Skeletal muscle cell (primary cell): ENCODE measurements at places on chromosomes 5 and 9.

- DNase-seq: no peak
Measured at GRCh38 chr5:141869514-141869913, 8.7 kb downstream of the PCDH1 start.

- no peak for DNase-seq
Measured at GRCh38 chr9:113137196-113138168, 13.3 kb upstream of the SLC31A2 start.

DNA sequence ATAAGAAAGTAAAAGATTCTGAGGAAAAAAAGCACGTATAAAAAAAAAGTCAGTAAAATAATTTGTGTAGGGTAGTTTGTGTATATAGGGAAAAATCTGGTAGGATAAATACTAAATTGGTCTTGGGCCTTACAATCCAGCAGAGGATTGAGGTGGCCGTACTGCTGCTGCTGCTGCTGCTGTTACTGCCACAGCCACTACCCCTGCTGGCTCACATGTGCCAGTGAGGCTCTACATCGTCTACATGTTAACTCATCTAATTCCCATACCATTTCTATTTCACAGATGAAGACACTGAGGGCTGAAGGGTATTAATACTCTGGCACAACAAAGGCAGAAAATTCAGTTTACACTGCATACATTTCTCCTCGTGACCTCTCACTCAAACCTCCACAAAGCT is 928.5 kb downstream of the TLE4 start:
- DNase-seq: no peak

- no peak for DNase-seq
Measured at GRCh38 chr5:159414021-159414420, 83.7 kb upstream of the IL12B start.

GRCh38 chr5:161863811-161864210 is 15.9 kb downstream of the GABRA1 start:
- DNase-seq: no peak

GRCh38 chr5:80231243-80231642 is 24.6 kb downstream of the SERINC5 start:
- no peak for DNase-seq

DNA sequence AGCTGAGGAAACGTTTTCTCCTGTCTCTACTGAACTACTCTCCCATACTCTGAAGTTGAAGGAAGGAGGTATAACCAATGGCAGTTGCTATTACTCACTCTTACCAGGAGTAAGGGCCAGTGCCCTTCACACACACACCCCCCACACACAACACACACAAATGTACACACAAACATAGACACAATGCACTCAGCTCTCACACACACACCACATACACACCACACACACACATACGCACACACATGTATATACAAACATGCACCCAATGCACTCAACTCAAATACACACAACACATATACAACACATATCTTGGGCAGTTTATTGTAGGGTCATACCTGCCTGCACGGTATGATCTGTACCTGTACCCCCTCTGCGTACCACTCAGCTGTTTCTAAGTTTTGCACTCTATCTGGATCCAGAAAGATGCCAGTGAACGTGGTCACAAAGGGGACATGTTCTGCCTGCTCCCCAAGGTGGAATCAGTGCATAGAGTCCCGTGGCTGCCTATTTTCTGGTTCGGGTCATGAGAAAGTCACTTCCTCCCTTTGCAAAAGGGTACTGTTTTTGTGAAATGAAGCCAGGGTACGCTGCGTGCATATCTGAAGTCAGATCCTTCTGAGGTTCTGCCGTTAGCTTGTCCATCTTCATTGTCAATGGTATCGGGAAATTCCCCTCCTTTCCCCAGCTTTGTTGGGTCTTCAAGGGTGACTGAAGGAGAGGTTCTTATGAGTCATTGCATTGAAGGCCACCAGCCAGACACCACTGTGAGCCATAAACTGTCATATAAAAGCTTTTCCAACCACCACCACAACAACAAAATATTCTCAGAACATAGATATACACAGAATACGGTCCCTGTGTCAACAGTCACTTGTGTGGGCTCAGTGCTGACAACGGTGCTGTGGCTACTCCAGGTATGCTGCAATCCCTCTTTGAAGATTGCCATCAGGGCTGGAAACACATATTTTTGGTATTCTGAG is 131.9 kb downstream of the UGCG start:
- DNase-seq: no peak

DNA sequence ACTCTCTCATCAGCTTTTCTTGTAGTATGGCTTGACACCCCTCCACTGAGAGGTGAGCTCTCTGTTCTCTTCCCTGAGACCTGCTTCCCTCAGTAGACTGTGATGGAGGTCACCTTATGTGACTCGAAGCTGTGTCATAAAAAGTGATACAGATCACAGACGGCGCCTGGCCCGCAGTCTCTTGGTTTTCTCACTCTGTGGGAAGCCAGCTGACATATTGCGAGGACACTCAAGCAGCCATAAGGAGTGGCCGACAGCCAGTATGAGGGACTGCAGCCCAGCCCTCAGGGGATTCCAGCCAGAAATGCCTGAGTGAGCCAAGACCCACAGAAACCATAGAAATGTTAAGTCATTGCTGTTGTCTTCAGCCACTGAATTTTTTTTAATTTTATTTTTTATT is 38.0 kb downstream of the GADD45G start:
- no peak for DNase-seq

GRCh38 chr5:123671711-123672456 is 159.9 kb downstream of the CSNK1G3 start:
- DNase-seq: no peak

GRCh38 chr5:135382106-135382790 is 16.8 kb downstream of the MACROH2A1 start:
- DNase-seq: no peak

- DNase-seq: no peak
Measured at GRCh38 chr5:146410272-146410671, 36.9 kb upstream of the TCERG1 start.

DNA sequence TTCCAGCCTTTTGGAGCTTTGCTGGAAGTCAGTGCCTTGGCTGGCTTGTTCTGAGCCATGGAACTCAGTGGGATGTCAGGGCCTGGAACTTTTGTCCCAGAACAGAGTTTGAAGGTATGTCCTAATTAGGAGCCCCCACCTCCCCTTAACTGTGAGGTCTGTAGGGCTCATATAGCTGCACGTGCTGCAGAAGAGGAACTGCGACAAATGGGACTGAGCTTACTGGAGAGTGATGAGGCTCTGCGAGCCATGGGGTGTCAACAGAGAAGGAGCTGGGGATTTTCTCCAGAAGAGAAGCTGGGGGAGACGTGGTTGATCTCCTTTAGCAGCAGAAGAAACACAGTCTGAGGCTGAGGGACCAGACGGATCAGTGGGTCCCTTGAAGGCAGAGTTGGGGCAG is 10.9 kb downstream of the TMEM8B start:
- DNase-seq: no peak

DNA sequence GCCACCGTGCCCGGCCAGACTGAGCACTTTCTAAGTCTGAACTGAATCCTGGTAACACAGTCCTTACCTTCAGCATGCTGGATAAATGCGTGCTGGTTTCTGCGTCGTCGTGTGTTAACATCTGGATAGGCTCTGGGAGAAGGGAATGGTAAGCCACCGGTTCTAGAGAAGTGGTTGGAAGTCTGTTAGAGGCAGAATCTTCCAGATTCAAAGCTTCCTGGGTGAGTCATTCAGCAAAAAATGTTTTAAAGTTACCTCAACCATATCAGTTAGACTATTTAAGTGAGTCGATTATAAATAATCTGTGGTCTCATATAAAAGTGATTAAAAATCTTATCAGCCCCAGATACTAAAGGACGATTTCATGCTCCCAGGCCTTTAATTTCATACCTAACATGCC is 256.5 kb upstream of the NFIL3 start:
- DNase-seq: no peak

DNA sequence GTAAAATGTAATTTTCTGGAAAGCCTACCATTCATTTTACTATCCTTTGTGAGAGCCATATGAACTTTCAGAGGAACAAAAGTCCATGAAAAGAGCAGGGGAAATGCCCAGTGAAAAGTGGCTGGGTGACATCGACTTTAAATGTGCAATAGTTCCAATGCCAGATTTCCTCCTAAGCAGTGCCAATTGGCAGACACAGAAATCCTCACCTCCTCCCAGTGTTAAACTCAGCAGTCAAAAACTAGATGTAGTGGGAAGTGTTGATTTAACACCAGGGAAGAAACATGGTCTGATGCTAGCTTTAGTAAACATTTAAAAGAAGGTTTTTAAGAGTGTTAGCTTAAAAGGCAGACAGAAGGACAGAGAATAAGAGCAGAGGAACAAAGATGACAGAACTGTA is 2055.2 kb downstream of the MAT2B start:
- DNase-seq: no peak

GRCh38 chr5:171913987-171914273 is 92.5 kb downstream of the FBXW11 start:
- no peak for DNase-seq

GRCh38 chr9:135095470-135096407 is 8.3 kb downstream of the OLFM1 start:
- DNase-seq: no peak

DNA sequence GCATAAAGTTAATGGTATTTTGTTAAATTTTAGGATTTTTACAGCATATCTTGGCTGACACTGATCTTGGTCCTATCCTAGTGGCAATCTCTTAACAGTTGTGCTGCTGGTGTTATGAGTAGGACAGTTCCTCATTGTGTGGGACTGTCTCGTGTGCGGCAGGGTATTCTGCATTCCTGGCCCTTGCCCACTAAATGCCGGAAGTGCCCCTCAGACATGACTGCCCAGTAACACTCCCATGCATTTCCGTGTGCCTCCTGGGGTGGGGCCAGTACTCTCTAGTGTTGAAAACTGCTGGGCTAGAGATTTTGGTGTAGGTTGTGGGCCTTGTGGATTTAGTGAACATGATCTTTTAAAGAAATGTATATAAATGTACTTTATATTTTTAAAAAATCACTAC is 227.1 kb upstream of the DMRT1 start:
- DNase-seq: no peak

- no peak for DNase-seq
Measured at GRCh38 chr5:124613273-124613953, 133.0 kb downstream of the ZNF608 start.

GRCh38 chr9:69923972-69924371 is 103.4 kb downstream of the CFAP95 start:
- no peak for DNase-seq

- DNase-seq: no peak
Measured at GRCh38 chr5:35308421-35308820, 78.1 kb upstream of the PRLR start.

DNA sequence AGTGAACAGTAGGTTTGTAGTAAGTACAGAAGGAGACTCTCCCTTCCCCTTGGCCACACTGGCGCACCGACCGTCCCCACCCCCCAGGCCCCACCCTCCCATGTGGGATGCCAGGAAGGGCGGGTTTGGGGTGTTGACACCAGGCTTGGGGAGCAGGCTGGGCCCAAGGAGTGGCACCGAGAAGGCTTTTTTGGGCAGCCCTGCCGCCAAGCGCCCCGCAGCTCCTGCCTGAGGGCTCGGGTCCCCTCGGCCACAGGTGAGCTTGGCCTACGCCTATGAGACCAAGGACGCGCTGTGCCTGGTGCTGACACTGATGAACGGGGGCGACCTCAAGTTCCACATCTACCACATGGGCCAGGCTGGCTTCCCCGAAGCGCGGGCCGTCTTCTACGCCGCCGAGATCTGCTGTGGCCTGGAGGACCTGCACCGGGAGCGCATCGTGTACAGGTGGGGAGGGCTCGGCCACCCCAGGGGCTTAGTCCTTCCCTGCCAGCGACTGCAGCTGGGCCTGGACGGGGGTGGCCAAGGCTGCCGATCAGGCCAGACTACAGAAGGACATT is 7.3 kb downstream of the GRK6 start:
- no peak for DNase-seq

GRCh38 chr5:124948754-124949275 is 202.4 kb upstream of the ZNF608 start:
- no peak for DNase-seq

DNA sequence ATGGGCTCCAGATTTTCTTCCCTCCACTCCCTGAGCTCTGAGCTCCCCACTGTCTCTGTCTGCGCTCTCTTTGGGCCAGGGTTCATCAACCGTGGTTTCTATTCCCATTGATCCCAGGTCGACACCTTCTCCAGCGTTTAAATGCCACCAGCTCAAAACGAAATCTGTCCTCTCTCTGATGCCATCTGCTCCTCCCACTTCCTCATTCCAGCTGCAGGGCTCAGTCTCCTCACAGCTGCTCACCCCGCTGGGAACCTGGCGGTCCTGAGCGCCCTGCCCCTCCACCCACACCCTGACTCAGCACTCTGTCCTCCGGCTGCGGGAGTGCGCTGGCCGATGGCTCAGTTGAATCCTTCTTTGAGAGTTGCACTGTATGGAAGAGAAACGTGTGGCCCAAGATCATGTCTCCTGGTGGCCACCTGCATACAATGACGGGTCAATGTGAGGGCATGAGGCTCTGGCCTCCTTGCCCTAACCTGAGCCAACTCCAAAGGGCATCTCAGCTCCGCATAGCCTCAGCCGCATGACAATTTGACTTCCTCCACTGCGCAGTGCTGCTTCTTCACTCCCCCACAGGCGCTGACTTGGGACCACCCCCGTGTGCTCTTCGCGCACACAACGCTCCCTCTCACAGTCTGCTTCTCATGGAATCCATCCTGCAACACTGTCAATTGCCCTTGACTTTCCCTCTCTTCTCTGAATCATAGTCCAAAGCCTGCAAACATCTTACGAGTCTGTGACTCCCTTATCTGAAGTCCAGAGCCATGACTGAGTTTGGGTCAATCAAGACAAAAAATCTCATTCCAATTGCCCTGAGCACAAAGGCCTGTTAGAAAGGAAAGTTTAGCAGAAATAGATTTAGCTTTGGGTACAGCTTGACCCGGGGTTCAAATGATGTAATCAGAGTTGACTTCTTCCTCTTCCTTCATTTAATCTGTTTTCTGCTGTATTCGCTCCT is 82.4 kb downstream of the PTCH1 start:
- no peak for DNase-seq

DNA sequence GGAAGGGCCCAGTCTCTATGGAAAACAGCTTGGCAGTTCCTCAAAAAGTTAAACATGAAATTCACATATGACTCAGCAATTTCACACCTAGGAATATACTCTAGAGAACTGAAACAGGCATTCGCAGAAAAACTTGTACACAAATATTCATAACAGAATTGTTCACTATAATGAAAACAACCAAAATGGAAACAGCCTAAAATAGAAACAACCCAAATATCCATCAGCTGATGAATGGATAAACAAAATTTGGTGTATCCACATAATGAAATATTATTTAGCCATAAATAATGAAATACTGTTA is 4.8 kb upstream of the GPR150 start:
- no peak for DNase-seq

DNA sequence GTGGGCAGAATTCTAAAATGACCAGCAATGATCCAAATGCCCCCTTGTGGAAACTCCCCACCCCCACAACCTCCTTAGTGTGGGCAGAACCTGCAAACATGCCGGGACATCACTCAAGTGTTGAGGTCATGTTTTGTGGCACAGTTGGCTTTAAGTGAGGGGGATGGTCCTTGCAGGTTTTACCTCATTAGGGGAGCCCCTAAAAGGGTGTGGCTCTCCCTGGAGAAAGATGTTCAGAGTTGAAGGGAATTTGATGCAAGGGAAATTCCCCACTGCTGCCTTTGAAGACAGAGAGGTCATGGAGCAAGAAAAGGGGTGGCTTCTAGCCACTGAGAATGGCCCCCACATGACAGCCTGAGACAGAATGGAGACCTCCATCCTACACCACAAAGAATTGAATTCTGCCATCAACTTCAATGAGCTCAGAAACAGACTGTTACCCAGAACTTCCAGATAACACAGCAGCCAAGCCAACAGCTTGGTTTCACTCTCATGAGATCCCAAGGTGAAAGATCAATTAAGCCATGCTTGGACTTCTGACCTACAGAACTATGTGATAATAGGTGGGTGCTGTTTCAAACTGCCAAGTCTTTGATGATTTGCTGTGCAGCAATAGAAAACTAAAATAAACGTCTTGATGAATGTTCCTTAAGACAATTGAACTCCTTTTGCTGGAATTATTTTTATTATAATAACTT is 103.4 kb downstream of the MED10 start:
- no peak for DNase-seq
